ENCODE measurements at places on chromosomes 7 and 10.

- no peak overlapping the region for H3K27ac ChIP-seq
- DNase-seq: no peak
- H3K4me3 ChIP-seq: no peak overlapping the region
- no peaks in the 10 kb centered on the region for H3K27me3 ChIP-seq
These were observed 47.9 kb downstream of the OGDH start for GRCh38 chr7:44654255-44654796.

DNA sequence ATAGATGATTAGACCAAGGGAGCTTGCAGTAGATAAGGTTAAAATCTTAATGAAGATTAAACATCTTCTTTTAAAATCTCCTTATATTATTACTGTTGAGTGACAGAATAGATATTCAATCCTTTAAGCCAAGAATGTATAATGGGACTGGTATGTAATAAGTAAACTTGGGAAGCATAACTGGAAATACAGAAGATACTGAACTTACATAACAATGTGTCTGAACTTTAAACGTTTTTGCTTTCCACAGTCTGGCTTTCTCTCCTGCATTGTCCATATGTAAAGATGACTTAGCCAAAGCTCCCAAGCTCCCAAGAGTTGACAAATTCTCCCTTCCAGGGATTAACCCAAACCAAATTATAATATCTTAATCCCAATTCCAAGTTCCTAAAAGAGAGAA is 129.8 kb downstream of the KCND2 start:
- no peaks in the 10 kb centered on the region for H3K27me3 ChIP-seq
- no peak for DNase-seq
- no peak overlapping the region for H3K4me3 ChIP-seq
- no peaks in the 10 kb centered on the region for H3K36me3 ChIP-seq

GRCh38 chr10:3898821-3899220 is 113.8 kb upstream of the KLF6 start:
- no peak overlapping the region for H3K4me3 ChIP-seq
- no peaks in the 10 kb centered on the region for H3K27me3 ChIP-seq
- H3K27ac ChIP-seq: no peak overlapping the region
- H3K36me3 ChIP-seq: no peaks in the 10 kb centered on the region
- peaks cover 16% of the 10 kb centered on the region for H3K4me1 ChIP-seq

GRCh38 chr10:119483839-119484238 is 58.7 kb downstream of the RGS10 start:
- DNase-seq: no peak
- no peak overlapping the region for H3K4me3 ChIP-seq
- no peaks in the 10 kb centered on the region for H3K36me3 ChIP-seq
- no peak overlapping the region for H3K27ac ChIP-seq

GRCh38 chr7:153920897-153921296 is 131.3 kb upstream of the DPP6 start:
- no peaks in the 10 kb centered on the region for H3K36me3 ChIP-seq
- no peak overlapping the region for H3K4me3 ChIP-seq

All from natural killer cell (primary cell).